ENCODE measurements at places on chromosomes 1 and 21.

GRCh38 chr21:36551731-36552433 is 72.0 kb upstream of the CLDN14 start:
- no peak for DNase-seq

DNA sequence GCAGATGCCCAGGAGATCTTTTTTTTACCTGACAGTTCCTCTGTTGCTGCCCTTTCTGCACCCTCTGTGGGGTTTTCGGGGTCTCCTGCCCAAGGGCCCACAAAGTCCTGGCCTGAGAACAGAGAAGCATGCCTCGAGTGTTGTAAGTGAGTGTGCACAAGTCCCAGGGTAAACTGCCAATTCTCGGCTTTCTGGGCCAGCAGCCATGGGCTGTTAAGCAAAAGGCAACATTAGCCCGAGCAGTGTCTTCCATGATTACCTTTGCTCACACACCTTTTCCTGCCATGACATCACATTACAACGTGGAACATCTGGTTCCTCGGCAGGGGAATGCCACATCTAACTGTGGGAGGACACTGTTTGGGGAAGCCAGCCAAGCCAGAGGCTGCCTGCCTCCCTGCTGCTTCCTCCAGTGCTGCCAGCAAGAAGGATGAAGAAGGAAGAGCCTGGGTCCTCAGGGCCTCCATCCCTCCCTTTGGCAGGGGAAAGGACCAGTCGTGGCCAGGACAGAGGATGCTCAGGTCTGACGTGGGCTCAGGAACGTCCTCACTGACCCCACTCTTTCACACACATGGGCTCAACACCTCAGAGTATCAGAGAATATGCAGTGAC is 485.9 kb downstream of the OMA1 start:
- DNase-seq, result no peak

- DNase-seq, result no peak
Measured at GRCh38 chr1:231419738-231420298, 2.3 kb downstream of the EGLN1 start.

DNA sequence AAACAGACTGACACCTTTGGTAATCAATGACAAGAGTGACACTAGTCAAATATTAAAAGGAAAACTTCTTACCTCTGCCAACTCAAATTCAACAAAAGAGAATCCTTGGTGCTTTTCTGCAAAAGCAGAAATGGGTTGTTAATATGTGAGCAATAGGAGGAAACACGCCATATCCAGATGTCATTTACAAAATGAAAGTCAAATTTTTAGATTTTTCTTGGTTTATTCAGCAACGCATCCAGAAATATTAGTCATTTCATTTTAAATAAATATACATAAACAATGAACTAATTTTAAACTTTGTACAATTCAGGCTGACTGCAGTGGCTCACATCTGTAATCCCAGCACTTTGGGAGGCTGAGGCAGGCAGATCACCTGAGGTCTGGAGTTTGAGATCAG is 22.3 kb downstream of the PABPC4 start:
- no peak for DNase-seq

GRCh38 chr1:117581391-117581943 is 24.4 kb upstream of the TENT5C start:
- no peak for DNase-seq

DNA sequence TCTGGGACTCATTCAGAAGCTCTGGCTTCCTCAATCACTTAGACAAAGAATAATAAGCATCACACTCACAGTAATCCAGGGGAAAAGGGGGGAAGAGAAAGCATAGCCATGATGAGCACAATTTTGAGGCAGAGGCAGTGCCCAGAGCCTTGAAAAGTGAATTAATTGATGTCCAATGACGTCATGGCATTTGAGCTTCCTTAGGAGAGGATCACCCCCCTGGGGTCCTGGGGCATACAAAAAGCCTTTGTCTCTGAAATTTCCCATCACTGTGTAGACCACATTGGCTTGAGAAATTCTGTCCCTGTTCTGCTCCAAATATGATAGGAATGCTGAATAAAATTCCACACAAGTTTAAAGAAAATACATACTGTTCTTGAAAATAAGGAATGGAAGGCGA is 84.3 kb upstream of the COA6 start:
- no peak for DNase-seq

GRCh38 chr21:39077876-39078275 is 105.4 kb downstream of the PSMG1 start:
- DNase-seq, result no peak

GRCh38 chr1:14659913-14660312 is 61.4 kb downstream of the KAZN start:
- DNase-seq, result no peak

DNA sequence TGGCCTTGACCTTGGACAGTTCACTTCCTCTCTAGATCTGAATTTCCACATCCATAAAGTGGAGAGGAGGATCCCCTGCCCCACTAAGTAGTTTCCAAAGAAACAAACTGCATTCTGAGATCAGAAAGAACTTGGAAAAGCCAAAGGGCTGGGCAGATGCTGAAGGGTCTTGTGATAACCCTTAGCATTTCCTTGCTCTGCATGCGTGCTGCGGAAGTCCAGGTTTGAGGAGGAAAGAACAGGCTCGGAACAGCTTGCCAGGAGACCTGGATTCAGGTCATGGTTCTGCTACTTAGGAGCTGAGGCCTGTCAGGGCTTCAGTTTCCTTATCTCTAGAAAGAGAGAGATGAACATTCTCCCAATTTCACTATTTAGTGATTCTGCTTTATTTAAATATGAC is 27.2 kb downstream of the IGFN1 start:
- no peak for DNase-seq

GRCh38 chr1:91622616-91623015 is 122.0 kb downstream of the CDC7 start:
- no peak for DNase-seq

DNA sequence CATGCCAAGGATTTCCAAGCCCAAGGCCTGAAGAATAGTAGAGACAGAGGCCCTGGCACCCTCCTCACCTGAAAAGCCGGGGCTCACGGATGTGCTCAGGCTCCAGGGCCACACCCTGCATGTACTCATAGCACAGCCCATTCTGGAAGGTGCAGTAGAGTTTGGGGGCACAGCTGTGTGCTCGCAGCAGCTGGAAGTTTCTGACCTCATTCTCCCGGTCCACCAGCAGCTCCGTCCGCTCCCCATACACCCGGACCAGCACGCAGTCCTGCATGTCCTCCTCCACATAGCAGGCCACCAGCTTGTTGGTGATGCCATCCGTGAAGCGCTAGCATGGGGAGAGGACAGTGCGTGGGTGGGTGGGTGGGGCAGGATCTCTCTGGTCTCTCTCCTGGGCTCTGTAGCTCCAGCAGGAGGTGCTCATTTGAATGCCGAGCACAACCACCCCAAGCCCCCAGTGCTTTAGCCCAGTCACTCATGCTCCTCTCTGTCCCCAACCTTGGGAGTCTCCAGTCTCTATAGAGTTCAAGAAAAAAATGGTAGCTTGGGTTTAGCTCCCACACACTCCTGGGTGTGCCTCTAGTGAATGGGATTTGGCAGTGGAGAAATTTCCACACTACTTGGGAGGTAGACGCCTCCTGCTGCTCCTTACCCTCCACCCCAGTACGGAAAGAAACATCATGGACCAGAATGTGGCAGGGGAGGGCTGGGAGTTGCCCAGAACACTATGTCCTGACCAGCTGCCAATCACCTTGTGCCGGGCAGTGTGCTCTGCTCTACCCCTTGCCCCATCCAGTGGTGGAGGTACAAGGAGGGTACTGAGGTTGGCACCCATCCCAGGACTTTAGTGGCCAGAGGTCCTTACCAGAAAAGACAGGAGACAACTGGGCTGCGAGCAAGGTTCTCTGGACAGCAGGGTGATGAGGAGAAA is 1.9 kb downstream of the ETNK2 start:
- DNase-seq, result no peak

GRCh38 chr1:57857809-57858208 is 433.9 kb upstream of the DAB1 start:
- DNase-seq, result no peak

DNA sequence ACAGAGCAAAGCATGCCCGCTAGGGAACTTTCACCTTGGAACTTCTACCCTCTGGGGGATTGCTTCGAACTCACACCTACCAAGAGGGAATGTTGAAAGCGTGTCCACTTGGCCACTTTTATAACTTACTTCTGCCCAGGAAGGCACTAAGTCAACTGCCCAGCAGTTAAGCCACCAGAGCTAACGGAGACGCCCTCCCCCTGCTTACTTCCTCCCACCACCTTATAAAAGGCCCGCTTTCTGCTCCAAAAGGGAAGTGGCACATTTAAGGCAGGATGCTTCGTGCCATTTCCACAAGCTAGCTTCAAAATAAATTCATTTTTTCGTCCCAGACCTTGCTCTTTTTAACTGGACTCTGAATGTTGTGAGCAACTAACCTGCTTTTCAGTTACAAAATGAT is 3.2 kb upstream of the AK2 start:
- DNase-seq, result no peak

- no peak for DNase-seq
Measured at GRCh38 chr1:192475970-192476369, 99.6 kb upstream of the RGS1 start.

- DNase-seq, result no peak
Measured at GRCh38 chr1:82979593-82980236, 1019.2 kb downstream of the TTLL7 start.

DNA sequence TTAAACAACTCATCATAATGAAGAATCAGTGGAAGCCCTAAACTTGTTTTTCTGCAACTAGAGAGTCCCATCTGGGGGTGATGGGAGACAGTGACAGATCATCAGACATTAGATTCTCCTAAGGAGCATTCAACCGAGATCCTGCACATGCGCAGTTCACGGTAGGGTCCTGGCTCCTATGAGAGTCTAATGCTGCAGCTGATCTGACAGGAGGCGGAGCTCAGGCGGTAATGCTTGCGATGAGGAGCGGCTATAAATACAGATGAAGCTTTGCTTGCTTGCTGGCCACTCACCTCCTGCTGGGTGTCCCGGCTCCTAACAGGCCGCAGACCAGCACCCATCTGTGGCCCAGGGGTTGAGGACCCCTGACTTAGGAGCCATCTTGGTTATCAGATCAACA is 247.2 kb downstream of the FMN2 start:
- no peak for DNase-seq

GRCh38 chr1:920010-920409 is 3.7 kb upstream of the SAMD11 start:
- no peak for DNase-seq

- DNase-seq, result no peak
Measured at GRCh38 chr1:56404561-56405030, 174.8 kb downstream of the PLPP3 start.

GRCh38 chr1:232872284-232872683 is 67.1 kb downstream of the MAP10 start:
- no peak for DNase-seq

GRCh38 chr1:236534151-236534651 is 10.4 kb downstream of the LGALS8 start:
- DNase-seq, result no peak

- no peak for DNase-seq
Measured at GRCh38 chr1:189315035-189315901, 1162.4 kb downstream of the BRINP3 start.

GRCh38 chr1:167373986-167374385 is 144.3 kb downstream of the CD247 start:
- DNase-seq, result no peak

All from stimulated activated CD4-positive, alpha-beta T cell treated with anti-CD3 and anti-CD28 coated beads, Interleukin-1b, Interleukin-23, amount 100 ng/mL, for 4 hours (primary cell).